Calu3 (cell line): ENCODE measurements at places on chromosomes 2 and 18. TPM values are rescaled to one million over a fixed set of nuclear protein-coding genes. Genes with fewer than 3 reads are reported as not detected.

DNA sequence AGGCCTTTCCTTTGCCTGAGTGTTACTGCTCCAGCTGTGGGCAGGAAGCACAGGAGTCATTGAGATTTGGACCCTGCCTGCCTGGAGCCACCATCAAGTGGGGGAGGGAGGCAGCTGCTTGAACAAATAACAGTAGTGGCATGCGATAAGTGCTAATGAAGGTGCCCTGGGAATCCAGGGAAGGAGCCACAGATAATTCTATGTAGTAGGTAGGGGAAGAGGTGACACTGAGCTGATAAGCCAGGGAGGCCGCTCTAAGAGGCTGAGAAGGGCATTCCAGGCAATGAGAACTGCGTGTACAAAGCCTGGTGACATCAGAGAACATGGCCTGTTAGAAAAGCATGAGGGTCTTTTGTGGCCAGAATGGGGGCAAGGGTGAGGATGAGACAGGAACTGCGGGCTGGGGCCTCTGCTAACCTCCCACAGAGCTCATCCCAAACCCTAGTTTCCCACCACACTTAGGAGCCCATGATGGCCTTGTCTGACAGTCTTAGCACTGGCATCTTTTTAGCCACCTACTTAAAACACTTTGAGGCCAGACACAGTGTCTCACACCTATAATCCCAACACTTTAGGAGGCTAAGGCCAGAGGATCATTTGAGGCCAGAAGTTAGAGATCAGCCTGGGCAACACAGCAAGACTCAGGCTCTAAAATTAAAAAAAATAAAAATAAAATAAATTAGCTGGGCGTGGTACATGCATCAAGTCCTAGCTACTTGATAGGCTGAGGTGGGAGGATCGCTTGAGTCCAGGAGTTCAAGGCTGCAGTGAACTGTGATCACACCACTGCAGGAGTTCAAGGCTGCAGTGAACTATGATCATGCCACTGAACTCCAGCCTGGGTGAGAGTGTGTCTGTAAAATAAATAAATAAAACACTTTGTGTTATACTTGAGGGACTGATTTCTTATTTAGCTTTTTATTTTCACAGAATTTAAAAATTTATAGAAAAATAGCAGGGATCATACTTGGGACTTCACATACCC is 58.9 kb downstream of the TET3 start:
- DNase-seq, result no peak

- DNase-seq, result peak; percentile 31
Measured at GRCh38 chr18:33802955-33803354, 224.9 kb downstream of the ASXL3 start.

- no peak for DNase-seq
Measured at GRCh38 chr2:234494361-234495250, 2.3 kb downstream of the ARL4C start.

The LRP2 gene
- total RNA-seq, result 0.49 and 0.66 TPM in 2 replicates

The PLGLB1 gene
- total RNA-seq, result 1.8 TPM in 1 of 2 replicates, not detected in the other
